ENCODE measurements at places on chromosomes 6 and 20.

GRCh38 chr6:12436224-12436623, 146.1 kb downstream of the EDN1 start:
- no peak for DNase-seq

- no peak for DNase-seq
These were observed 89.7 kb downstream of the KCNB1 start for GRCh38 chr20:49392745-49393144.

- no peak for DNase-seq
These were observed 132.2 kb upstream of the SCGN start for GRCh38 chr6:25519856-25520255.

GRCh38 chr20:4947817-4948559, 53.3 kb downstream of the SLC23A2 start:
- no peak for DNase-seq

- no peak for DNase-seq
These were observed 9.0 kb downstream of the SFT2D1 start for GRCh38 chr6:166333172-166333995.

GRCh38 chr6:8658416-8658815, 223.1 kb upstream of the SLC35B3 start:
- DNase-seq = no peak

DNA sequence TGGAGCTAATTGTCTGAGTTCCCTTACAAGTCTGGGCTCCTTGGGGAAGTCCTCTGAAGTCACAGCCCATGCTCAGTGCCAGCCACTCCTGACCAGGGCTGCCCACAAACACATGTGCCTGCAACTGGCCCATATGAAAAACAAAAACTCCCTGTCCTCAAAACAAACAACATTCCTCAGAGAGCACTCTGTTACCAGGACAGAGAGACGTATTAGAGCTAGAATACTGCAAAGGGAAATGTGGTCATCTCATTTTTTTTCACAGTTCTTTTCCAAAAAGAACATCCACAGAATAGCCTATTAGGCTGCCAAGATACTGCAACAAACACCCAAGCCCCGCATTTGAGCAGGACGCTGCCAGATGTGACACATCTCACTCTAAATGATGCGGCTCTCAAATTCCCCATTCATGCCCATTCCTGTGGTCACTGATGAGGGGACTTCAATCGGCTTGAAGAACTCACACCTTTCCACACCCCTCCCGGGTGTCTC, 71.1 kb downstream of the SLC22A23 start:
- DNase-seq = peak; percentile 85

DNA sequence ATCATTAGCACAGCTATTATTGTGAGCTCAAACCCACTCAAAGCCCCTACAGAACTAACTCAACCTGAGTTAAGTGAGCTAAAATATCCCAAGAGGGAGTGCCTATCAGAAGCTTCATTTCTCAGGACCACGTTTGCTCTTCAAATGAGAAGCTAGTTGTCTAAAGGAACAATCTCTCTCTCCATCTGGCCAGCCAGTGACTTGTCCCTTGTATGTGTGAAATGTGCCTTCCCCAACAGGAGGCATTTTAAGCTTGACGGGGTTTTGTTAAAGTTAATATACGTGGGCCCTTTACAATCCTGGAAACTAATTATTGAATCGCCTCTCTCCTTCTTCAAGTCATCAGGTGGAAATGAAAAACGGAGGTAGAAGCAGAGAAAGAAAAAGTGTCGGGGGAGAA, 62.0 kb downstream of the TRERF1 start:
- no peak for DNase-seq

GRCh38 chr6:45421709-45422502, 44.2 kb upstream of the SUPT3H start:
- DNase-seq = no peak

- DNase-seq = no peak
These were observed 1285.8 kb upstream of the CITED2 start for GRCh38 chr6:140660295-140660694.

DNA sequence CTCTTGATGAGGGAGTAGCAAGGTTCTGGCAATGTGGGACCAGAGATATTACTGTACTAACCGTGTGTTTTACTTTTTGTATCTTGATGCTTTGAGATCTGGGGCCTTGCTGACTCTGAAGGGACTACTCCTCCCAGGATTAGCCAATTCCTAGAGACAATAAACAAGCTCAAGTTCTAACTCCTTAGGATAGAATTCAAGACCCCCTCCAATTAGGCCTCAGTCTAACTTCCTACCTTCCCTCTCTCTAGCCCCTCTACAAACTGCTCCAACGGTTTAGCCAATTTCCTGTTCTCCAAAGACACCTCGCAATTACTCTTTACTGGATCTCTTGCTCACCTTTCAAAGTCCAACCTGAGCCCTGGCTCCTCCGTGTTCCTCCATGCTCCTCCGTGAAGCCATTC, 158.7 kb upstream of the JARID2 start:
- no peak for DNase-seq

DNA sequence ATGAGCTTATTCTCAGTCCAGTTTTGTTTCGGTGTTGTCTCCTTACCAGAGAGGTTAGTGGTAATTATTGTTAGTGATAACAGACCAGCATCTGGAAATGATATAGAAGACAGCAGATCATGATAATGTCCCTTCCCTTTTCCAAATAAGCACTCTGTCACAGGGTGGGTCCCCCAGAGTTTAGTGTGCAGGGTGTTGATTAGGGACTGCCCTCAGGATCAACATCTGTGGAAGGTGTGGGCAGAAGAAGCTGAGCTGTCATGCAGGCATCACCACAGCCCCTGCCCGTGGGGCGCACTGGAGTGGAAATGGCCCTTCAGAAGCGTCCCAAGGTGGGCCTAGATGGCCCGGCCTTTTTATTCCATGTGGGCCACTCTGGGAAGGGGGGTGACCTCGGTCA, 67.6 kb upstream of the DTNBP1 start:
- no peak for DNase-seq

DNA sequence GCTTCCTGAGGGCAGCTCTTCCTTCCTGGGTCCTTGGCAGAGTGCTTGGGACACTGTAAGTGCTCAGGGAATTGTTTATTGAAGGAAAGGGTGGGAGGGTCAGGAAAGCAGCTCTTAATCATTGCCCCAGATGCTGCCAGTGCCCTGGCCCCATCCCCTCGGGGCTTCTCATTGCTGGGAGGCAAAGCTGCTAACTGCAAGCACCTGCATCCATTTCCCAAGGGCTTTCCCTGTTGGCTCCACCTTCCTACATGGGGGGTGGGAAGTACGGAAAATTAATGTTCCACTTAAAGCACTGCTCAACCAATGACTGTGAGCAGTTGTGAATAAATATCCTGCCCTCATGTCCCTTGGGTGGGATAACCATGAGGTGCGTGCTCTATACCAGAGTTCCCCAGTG, 56.4 kb downstream of the NDUFAF5 start:
- no peak for DNase-seq

DNA sequence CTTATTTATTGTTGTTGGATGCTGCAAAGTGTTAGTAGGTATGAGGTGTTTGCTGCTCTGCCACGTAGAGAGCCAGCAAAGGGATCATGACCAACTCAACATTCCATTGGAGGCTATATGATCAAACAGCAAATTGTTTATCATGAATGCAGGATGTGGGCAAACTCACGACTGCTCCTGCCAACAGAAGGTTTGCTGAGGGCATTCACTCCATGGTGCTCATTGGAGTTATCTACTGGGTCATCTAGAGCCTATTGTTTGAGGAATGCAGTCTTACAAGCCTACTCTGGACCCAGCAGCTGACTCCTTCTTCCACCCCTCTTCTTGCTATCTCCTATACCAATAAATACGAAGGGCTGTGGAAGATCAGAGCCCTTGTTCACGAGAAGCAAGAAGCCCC, 12.1 kb downstream of the MICB start:
- DNase-seq = no peak

DNA sequence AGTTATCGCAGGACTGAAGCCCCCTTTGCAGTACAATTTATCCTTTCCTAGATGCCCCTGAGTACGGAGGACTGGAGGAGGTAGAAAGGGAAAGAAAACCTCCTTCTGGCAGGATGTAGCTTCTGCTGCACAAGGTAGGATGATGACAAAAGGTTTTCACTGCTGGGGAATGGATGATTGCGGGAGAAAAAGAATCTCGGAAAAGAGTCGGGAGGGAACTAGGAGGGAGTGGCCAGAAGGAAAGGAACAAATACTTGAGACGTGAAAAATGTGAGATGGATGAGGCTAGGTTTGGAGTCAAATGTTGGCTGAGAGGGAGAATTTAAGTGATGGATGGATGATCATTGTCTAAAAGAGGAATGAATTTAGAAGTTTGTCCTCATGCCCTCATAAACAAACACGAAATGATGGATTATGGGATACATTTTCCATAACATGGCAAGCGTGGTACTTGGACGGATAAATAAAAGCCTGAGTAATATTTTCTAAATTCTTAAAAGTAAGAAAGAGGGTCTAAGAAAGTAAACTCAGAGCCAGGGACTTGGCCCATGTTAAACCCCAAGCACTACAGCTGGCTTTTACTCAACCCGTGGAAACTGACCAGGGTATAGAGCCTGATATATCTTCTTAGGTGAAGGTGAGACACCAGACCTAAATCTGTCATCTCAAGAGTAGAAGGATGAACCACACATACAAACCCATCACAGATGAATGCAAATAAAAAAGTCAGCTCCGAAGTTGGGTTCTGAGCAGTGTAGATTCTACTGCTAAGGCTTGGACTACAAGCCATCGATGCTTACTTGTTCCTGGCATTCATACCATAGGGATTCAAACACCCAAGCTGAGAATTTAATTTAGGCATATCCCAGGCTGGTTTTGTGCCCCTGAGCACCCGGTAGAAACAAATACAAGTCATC, 72.4 kb downstream of the HFE start:
- DNase-seq = peak; percentile 56

GRCh38 chr6:85111481-85112011, 338.3 kb upstream of the NT5E start:
- DNase-seq = no peak

GRCh38 chr20:36132802-36133211, 21.7 kb upstream of the EPB41L1 start:
- no peak for DNase-seq

DNA sequence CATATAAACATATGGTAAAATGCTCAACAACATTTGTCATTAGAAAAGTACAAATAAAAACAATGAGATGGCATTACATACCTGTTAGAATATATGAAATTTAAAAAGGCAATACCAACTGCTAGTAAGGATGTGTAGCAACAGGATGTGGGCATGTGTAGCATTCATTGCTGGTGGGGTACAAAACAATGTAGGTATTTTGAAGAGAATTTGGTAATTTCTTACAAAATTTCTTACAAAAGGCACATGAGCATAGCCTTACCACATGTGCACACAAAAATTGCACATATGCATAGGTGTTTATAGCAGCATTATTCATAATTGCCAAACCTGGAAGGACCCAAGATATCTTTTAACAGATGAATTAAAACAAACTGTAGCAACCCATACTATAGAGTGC, 1355.1 kb upstream of the CITED2 start:
- no peak for DNase-seq

DNA sequence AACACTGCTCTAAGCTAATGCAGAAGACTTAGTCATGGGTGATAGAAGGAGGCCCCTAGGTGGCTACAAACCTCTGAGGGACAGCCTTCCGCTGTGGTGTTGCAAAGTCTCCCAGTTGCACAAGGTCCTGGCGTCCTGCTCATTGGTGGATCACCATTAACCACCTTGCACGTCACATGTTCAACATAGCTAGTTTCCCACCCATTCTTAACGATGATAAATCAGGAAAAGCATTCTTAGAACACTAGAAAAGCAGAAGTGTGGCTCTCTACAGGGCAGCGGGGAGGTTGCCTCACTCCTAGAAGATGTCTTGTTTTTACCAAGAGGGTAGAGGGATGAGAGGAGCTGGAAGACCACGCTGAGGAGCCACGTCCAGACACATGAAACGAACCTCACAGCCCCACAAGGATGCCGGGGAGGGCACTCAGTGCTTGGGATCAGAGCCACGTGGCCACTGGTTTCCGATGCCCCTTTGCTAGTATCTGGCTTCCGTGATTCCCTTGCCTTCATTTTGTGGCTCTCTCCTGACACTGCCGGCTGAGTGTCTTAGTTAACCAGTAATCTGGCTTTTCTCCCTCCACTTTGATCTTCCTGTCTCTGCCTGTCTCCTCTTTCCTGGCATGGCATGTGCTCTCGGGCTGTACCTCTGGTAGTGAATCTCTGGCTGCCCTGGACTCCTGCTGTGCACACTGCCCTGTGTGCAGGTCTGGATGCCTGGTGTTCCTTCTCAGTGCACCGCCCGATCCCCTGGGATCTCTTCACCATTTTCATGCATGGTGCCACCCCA, 91.4 kb upstream of the NEDD9 start:
- no peak for DNase-seq
